Activated T-helper 1 cell treated with anti-CD3 and anti-CD28 coated beads, Interleukin-12 subunit alpha, Interleukin-12 subunit beta, Interleukin-2, Interleukin-4 antibody, amounts not matched to agents 30 ng/mL and 10 ng/mL and 1 ng/mL, durations not matched to agents 14 hours and 24 hours and 36 hours (primary cell): ENCODE measurements at places on chromosomes 7 and 10.
A peak's percentile ranks its signal among the peaks of the same experiment; 100 is the strongest.

- no peak overlapping the region for H3K27ac ChIP-seq
- no peaks in the 10 kb centered on the region for H3K27me3 ChIP-seq
- no peak for DNase-seq
These were observed 108.7 kb upstream of the ADAM12 start for GRCh38 chr10:126496771-126497545.

DNA sequence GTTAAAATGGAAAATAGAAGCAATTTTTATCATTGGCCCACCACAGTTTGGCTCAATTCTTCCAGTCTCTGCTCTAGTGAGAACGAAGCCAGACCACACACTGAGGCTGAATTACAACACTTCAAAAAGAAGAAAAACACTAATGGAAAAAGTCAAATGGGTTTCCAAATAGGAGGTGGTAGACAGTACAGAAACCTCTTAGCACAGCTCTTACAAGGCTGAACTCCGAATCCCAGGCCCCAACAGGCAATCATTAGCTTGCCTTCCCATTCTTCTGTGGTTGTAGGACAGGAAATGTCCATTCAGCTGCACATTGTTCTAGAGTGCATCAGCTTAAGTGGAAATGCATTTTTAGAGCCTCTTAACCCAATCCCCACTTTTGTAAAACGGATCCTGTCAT is 115.1 kb upstream of the MEOX2 start:
- no peak for DNase-seq
- H3K27me3 ChIP-seq: no peaks in the 10 kb centered on the region
- H3K4me3 ChIP-seq: no peak overlapping the region
- H3K36me3 ChIP-seq: no peaks in the 10 kb centered on the region

DNA sequence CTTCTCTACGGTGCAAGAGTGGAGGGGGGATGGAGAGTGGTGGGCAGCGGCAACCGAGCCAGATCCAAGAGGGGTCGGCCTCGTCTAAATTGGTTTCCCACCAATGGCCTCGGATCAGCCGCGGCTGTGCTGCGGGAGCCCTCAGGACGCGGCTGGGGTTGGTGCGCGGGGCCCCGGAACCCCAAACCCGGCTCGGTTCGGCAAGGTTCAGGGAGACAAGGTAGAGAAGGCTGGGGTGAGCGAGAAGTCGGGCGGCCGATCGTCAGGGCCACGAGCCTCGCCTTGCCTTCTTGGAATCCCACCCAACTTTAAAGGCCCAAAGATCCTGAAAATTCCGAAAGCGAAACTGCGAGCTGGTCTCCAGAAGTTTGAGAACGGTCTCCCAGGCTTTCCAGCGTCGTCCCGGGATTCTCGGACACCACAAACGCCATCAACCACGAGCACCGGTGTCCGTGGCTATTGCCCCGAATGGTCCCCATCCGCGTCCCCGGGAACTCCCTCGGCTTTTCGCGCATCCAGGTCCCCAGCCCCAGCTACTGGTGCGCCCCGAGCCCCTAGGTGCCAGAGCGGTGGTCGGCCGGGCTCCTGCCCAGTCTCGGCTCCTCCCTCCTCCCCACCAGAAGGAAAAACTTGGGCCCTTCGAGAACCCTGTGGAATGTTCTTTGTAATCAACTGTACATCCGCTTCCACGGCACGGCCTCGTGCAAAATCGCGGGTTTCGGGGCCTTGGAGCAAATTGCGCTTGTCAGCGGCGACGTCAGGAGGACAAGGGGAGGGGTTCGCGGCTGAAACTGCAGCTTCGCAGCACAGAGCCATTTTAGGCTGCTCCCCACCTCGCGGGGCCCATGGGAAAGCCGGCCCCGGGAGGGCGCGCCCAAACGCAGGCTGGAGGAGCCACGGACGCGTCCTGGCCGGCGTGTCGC is 3.2 kb downstream of the SFMBT2 start:
- H3K4me3 ChIP-seq: peak overlapping the region; percentile 96
- H3K27ac ChIP-seq: peak overlapping the region; percentile 79
- H3K36me3 ChIP-seq: peaks cover 26% of the 10 kb centered on the region
- DNase-seq: peak; percentile 25
- H3K27me3 ChIP-seq: peaks cover 11% of the 10 kb centered on the region

DNA sequence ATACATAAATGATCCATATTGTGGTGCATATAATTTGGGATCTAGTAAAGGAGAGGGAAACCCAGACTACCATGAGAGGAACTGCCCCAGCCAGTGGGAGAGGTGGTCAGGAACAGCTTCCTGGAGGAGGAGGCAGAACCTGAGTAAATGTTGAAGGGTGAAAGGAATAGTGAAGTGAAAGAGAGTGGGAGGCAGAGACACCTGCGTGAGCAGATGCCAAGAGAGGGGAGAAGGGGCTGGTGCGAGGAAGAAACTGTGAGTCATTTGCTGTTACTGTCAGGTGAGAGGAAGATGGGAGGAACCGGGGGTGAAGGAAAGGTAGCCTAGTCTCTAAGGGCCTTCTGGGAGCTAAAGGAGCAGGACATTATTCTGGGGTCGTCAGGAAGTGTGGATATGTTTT is 294.8 kb downstream of the GRID1 start:
- no peak overlapping the region for H3K4me3 ChIP-seq
- H3K36me3 ChIP-seq: no peaks in the 10 kb centered on the region
- H3K4me1 ChIP-seq: no peaks in the 10 kb centered on the region
- H3K27ac ChIP-seq: no peak overlapping the region

DNA sequence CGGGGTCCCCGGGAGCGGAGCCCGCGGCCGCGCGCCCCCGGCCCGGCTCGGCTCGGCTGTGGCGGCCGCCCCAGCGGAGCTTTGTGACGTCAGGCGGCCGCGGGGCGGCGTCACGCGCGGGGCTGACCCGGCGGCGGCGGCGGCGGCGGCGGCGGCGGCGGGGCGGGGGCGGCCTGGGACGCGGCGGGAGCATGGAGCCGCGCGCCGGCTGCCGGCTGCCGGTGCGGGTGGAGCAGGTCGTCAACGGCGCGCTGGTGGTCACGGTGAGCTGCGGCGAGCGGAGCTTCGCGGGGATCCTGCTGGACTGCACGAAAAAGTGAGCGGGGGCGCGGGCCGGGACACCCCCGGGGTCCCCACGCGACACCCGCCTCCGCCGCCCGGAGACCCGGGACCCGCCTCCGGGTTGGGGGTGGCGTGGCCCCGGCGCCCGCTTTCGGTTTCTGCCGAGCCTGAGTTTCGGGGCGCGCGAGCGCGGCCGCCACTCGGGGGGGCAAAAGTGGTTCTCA is at the start of gene PWWP2B:
Gene PWWP2B (plus strand): TSS at position 165 of the 506 bp plus-strand sequence. CDS start 27 bp downstream, at position 192.
- H3K4me1 ChIP-seq: peaks cover 8% of the 10 kb centered on the region
- H3K36me3 ChIP-seq: peaks cover 2% of the 10 kb centered on the region

- H3K4me3 ChIP-seq: no peak overlapping the region
- peaks cover 8% of the 10 kb centered on the region for H3K4me1 ChIP-seq
- no peak for DNase-seq
- H3K36me3 ChIP-seq: no peaks in the 10 kb centered on the region
- peaks cover 48% of the 10 kb centered on the region for H3K27me3 ChIP-seq
These were observed 41.1 kb downstream of the RASGEF1A start for GRCh38 chr10:43225787-43226153.

DNA sequence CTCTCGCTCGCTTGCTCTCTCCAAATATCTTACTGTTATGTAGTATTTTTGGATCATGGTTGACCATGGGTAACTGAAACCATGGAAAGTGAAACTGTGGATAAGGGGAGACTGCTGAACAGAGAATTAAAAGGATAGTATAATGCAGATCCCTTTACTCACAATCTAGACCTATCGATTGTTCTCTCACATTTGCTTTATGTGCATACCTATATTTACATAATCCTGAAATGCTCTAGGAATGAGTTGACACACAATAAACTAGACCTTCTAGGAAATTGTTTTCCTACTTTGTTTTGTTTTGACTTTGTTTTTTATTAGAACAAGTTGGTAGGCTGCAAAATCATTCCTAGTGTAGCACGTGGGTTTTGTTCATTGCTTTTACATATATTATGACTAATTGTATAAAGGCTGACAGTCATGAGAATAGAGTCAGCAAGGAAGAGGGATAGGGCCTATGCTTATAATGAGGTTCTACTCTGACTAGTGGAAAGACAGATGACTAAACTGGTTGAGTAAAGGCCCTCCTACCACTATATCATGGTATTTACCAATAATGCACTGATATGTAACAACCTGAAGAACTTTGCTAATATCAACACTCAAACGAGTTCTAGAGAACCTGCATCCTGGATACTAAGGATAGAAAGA is 175.3 kb upstream of the TARP start:
- H3K27ac ChIP-seq: no peak overlapping the region
- H3K27me3 ChIP-seq: peaks cover 18% of the 10 kb centered on the region
- H3K4me3 ChIP-seq: no peak overlapping the region
- no peaks in the 10 kb centered on the region for H3K36me3 ChIP-seq
- no peak for DNase-seq

DNA sequence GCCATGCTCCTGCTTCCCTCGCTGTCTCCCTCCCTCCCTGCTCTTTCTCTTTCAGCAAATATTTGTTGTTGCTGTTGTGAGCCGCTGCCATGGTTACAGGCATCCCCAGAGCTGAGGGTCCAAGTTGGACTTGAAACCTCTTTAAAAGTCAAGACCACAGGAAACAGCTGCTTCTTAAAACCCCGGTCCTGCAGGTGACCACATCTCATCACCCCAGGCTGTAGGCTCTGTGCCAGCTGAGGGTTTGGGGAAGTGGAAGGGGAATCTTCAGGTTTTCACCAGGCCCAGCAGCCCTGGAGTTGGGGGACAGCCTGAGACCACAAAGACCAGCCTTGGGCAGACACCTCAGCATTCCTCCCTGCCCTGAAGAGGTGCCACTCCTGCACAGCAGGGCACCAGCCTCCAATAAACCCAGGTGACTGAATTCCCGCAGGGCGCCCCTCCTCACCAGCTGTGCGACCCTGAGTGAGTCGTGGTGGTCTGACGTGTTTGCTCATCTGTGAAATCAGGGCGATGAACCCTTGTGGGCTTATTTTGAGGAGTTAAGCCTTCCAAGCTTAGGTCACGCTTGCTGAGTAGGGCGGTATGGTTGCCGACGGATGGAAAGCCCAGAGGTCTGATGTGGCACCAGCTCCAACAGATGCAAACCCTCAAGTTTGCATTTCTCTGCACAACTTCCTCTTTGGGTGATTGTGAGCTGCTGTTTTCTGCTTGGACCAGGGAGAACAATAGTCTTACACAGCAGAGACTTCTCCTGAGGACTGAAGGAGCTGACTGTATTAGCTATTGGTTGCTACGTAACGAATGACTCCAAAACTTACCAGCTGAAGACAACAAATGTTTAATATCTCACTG is 24.8 kb downstream of the NPTX2 start:
- H3K36me3 ChIP-seq: no peaks in the 10 kb centered on the region
- H3K27me3 ChIP-seq: no peaks in the 10 kb centered on the region
- H3K4me1 ChIP-seq: no peaks in the 10 kb centered on the region
- H3K4me3 ChIP-seq: no peak overlapping the region
- no peak overlapping the region for H3K27ac ChIP-seq
- DNase-seq: no peak

DNA sequence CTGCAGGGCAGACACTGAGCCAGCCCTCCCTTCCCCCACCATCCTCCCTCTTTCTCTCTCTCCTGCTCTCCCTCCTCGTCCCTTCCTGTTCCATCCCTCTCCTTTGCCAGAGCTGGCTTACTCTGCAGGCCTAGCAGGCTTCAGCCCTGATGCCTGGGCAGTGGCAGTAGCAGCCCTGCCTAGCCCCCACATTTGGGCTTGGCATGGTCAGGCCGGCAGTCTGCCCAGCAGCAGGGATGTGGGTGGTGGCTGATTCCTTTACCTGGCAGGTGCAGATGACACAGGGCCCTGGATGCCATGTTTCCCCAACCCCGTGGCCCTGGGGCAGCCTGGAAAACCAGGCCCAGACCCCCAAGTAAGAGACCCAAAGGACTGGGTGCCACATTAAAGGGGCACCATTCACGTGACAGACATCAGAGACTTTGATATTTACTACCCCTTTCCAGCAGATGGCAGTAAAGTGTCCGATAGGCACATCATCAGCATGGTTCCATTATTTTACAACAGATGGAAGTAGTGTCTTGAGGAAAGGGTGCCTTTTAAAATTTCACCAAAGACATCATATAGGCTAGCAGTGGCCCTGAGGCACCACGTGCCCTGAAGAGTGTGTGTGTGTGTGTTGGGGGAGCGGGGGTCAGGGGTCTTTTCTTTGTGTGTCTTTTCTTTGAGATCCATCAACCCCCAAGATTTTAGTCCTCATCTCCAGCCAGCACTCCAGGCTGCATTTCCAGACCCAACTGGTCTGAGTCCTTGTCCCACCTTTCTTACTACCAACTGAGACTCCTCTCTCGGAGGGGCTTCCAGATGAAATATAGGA is 5.9 kb downstream of the KCP start:
- no peak overlapping the region for H3K4me3 ChIP-seq
- H3K27me3 ChIP-seq: peaks cover 30% of the 10 kb centered on the region
- no peaks in the 10 kb centered on the region for H3K36me3 ChIP-seq
- H3K4me1 ChIP-seq: no peaks in the 10 kb centered on the region

DNA sequence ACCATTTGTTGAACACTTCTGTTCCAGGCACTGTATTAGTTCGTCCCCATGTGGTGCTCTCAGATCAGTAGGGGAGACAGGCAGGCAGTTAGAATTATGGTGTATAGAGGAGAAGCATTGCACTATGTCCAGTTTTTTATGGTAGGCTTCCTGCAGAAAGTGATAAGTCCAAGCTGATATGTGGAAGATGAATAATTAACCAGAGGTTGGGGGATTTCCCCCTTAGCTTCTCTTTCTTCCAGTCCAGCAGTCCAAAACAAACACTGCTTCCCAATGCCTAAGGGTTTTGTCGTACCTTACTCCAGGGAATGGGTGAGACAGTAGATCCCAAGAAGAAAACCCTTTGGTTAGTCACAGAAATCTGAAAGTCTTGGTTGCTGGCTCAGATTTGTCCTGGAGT is 19.2 kb downstream of the HIF1AN start:
- peaks cover 22% of the 10 kb centered on the region for H3K36me3 ChIP-seq
- H3K4me1 ChIP-seq: no peaks in the 10 kb centered on the region
- no peak overlapping the region for H3K4me3 ChIP-seq
- no peak overlapping the region for H3K27ac ChIP-seq
- H3K27me3 ChIP-seq: no peaks in the 10 kb centered on the region

GRCh38 chr10:61024856-61025201 is 80.8 kb upstream of the RHOBTB1 start:
- peaks cover 9% of the 10 kb centered on the region for H3K27me3 ChIP-seq
- no peak overlapping the region for H3K27ac ChIP-seq
- no peaks in the 10 kb centered on the region for H3K4me1 ChIP-seq
- DNase-seq: no peak
- H3K36me3 ChIP-seq: no peaks in the 10 kb centered on the region

DNA sequence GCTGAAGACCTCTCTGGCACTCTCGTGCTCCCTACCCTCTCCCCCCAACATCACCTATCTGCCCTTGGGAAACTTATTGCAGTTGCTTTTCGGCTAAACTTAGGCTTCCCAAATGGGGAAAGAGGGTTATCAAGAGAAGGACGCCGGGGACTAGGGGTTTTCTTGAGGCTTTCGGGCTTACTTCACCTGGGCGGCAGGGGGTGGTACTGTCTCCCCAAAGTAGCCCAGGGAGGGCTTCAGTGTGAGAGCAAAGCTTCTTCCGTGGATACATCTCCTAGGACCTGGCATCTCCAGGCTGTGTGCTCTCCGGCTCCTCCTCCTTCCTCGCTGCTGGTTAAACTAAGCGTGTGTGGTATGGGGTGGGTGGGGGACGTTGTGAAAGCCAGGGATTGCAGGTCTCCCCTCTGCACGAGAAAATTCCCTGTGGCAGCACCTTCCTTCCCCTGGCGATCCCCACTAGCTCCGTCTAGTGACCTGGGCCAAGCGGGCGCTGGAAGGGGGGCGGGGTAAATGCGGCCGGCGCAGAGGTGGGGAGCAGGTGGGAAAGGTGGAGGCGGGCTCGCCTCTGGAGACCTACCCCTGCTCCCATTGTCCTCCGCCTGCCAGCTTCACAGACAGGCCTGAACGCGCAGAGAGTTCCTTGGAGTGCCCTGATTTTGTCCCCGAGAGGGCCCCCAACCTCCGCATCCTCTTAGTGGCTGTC is 1.1 kb downstream of the PLXDC2 start:
- H3K4me3 ChIP-seq: no peak overlapping the region
- H3K4me1 ChIP-seq: no peaks in the 10 kb centered on the region
- H3K27ac ChIP-seq: no peak overlapping the region
- H3K27me3 ChIP-seq: peaks cover 39% of the 10 kb centered on the region
